NCI-H345 (cell line): ENCODE measurements at places on chromosomes 2 and 18.

- no peak for DNase-seq
Measured at GRCh38 chr2:98615481-98615880, 7.1 kb downstream of the UNC50 start.

DNA sequence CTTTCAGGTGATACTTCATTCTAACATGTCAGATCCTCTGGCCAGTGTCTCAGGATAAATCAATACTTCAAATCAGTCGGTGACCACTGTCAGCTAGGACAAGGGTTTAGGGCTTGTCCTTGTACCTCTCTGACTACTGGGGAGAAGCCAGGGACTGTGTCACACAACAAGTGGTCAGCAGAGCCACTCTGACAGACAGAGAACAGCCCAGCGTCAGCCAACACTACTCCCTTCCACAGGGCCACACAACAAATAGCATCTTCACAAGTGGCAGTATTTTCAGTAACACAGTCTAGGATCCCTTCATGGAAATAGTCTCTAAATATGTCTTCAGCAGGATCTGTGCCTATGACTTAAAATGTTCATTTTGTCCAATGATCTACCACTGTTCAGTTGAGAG is 14.2 kb downstream of the FLACC1 start:
- DNase-seq: no peak

DNA sequence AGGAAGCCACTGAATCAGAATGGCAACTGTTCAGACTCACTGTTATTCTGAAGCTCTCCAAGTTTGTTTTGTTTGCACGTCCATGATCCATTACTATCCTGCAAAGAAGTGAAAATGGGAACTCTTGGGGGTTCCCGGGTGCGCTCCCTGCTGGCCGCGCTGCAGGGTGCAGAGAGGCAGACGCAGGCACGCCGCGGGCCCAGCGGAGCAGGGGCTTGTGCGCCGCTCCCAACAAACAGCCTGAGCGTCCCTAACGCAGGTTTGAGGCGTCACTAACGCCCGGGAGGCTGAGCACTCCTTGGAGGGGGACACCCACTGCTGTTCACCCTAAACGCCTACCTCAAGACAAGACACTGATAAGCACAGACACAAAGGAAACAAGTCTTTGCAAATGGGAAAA is 14.3 kb upstream of the PIEZO2 start:
- DNase-seq: no peak

GRCh38 chr2:29114946-29115609 is at the start of gene CLIP4:
Gene CLIP4, plus strand, starts transcription at chr2:29115415. Its CDS starts 5,974 bp downstream, at chr2:29121389.
- peak; percentile 24 for DNase-seq

GRCh38 chr18:33802955-33803354 is 224.9 kb downstream of the ASXL3 start:
- DNase-seq: peak; percentile 91

DNA sequence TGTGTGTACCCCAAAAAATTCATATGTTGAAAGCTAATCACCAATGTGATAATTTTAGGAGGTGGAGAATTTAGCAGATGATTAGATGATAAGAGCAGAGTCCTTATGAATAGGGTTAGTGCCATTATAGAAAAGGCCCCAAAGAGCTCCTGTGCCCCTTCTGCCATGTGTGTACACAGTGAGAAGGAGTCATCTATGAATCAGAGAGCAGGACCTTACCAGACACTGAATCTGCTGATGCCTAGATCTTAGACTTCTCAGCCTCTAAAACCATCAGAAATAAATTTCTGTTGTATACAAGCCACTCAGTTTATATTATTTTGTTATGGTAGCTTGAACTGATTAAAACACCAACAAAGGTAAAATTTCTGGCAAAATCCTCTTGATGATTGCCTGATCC is 560.0 kb upstream of the CDH2 start:
- no peak for DNase-seq
